Activated CD8-positive, alpha-beta memory T cell treated with anti-CD3 and anti-CD28 coated beads, Interleukin-2, amount 50 U/mL, for 48 hours (primary cell): ENCODE measurements at places on chromosomes 4 and X.

GRCh38 chr4:61200187-61200915 is at the start of gene ADGRL3:
Gene ADGRL3 (plus strand): TSS chr4:61200326.
- DNase-seq, result no peak

GRCh38 chr4:76457885-76458284 is 22.9 kb downstream of the SHROOM3 start:
- DNase-seq, result no peak

DNA sequence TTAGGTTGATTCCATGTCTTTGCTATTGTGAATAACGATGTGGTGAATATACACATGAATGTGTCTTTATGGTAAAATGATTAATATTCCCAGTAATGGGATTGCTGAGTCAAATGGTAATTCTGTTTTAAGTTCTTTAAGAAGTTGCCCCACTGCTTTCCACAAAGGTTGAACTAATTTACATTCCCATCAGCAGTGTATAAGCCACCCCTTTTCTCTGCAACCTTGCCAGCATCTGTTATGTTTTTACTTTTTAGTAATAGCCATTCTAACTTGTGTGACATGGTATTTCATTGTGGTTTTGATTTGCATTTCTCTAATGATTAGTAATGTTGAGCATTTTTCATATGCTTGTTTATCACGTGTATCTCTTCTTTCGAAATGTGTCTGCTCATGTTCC is 503.3 kb downstream of the PCDH18 start:
- no peak for DNase-seq

GRCh38 chr4:113708250-113708649 is 53.3 kb downstream of the CAMK2D start:
- no peak for DNase-seq

- DNase-seq, result no peak
These were observed 1.1 kb upstream of the NSG1 start for GRCh38 chr4:4385729-4386295.

DNA sequence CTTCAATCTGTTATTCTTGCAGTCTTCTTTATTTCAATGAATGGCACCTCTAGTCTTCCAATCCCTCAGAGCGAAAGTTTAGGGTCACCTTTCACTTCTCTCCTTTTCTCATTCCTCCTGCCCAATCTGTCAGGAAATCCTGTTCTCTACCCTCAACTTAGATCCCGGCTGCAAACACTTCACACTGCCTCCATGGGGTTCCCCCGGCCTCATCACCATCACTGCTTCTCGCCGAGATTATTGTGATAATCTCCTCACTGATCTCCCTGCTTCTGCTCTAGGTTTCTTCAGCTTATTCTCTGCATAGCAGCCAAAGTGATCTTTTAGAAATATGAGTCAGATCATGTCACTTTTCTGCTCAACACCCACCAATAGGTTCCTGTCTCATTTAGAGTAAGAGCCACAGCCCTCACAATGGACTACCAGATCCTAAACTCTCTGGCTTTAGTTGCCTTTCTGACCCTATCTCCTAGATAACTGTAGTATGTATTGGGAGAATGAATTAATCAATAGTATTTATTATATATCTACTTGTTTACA is 43.6 kb upstream of the TBC1D9 start:
- DNase-seq, result no peak

- no peak for DNase-seq
These were observed 298.7 kb upstream of the ATOH1 start for GRCh38 chr4:93529692-93530372.

DNA sequence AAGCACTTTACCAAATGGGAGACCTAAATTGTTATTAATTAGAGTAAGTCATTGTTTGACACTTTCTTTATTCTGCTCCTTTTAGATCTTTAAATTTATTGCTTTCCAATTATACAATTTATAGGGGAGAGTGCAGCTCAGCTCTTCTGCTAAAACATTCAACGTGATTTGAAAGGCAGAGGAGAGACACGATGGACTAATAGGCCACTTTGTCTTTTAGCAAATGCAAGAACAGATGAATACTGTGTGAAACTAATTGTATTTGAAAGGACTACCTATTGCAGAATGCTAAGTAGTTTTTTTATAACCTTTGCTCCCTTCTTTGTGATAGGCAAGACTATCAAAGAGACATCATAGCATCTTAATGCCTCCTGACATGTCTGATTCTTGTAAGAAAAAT is 320.4 kb upstream of the KLF3 start:
- DNase-seq, result no peak

DNA sequence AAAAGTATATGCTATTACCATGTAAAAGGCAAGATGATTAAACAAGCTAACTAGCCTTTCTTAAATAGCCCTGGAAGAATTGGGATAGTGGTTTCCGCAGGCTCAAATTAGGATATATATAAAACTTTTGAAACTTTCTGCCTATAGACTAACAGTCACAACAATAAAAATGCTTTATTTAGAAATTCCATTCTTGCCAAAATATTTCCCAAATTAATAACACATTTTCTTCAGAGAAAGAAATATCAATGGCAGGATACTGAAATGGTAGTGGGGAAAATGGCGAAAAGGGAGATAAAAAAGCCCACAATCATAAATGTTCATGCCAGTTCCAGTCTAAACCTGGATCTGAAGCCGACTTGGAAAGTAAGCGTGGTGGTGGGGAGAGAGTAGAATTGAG is 56.0 kb downstream of the MAD2L1 start:
- no peak for DNase-seq

DNA sequence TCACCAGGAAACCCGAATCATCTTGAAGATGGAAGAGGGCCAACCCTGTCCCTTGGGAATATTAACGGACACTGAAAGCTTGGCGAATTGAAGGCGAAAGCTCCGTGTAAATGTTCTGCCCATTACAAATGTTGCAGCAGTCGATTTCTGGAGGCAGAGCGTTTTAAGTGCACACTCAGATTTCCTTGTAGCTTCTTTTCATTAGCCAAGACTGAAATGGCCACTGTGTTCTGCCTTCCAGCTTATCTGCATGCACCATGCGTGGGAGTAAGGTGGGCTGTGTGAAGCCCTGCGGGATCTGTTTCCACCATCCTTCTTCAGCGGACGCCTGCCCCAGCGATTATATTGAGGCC is 1.3 kb downstream of the SMIM20 start:
- DNase-seq, result no peak

GRCh38 chrX:28273736-28274135 is 292.5 kb upstream of the DCAF8L1 start:
- DNase-seq, result no peak

- DNase-seq, result no peak
These were observed 18.3 kb upstream of the MSL3 start for GRCh38 chrX:11739776-11740175.

DNA sequence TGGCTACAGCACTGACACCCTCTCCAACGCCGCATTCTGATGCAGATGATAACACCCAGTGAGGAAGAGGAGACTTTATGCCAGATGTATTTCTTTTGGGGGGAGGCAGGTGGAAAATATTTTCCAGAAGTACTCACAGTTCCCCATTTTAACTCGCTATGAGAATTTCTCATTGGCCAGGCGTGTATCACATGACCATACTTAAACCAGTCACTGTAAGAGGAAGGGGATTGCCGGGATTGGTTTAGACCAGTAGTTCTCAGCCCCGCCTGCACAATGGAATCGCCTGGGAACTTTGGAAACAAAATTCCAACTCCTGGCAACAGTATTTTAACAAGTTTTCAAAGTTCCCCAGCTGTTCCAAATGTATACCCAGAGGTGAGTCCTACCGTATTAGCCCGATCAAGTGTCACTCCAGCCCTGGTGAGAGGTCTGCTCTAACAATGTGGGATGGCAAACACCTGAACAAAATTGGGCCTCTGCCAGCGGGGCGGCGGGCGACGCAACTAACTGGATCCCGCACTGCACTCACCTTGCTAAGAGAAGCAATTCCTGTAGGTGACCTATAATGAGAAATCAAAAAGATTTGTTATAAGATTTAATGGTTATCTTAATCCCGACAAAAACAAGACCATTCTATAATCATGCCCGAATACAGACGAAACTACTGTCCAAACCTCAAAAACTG is 2.9 kb upstream of the MSL3 start:
- no peak for DNase-seq

- DNase-seq, result no peak
These were observed 89.7 kb downstream of the EPHA5 start for GRCh38 chr4:65580551-65580950.

- DNase-seq, result no peak
These were observed 455.6 kb downstream of the TMA16 start for GRCh38 chr4:163949976-163950601.

DNA sequence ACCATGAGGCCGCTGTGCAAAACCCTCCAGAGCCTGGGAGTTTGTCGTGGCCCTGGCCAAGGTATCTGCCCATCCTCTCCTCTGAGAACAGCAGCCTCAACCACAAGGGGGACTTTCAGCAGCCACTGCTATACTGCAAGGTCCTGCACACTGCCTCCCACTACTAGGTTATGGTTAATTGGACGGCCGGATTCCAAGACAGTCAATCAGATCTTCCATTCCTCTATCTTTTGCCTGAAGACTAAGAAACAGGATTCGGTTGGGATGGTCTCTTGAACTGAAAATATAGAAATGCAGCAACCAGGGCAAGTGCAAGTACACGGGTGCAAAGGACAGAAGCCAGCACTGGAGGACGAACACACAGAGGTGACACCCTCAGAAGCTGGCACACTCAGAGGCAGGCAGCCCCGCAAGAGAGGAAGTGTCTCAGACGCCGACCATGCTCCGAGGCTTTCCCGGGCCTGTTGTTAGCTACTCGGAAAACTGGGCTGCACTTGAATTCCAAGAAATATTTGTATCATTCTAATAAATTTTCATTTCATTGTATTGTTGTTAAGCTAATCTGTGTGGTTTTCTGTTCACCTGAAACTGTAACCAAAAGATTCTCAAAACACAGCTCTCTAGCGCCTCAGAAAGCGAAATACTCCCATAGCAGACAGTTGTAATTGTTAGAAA is 63.3 kb downstream of the AFAP1 start:
- DNase-seq, result peak; percentile 65

DNA sequence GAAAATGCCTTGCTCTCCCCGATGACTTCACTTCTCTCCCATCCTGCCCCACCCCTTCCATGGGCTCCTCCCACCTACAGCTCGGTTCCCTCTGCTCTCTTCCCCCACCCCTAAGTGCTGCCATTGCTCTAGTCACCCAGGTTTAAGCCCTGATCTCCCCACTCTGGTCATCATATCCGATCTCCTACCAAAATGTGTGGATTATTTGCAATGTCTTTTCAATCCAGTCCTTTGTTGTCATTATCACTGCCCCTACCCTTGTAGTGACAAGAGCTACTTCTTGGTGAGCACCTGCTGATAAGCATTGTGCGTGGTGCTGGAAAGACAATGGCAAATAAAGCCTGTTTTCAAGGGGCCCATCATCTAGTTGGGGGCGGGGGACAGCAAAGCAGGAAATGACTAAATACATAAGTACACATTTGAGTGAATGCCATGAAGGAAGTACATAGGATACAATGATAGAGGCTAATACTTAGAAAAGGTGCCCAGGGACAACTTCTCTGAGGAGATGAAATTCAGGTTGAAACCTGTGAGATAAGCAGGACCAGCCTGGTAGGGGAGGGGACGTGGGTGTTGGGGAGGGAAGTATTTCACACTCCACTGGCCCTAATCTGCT is 63.8 kb downstream of the DLG3 start:
- DNase-seq, result no peak

DNA sequence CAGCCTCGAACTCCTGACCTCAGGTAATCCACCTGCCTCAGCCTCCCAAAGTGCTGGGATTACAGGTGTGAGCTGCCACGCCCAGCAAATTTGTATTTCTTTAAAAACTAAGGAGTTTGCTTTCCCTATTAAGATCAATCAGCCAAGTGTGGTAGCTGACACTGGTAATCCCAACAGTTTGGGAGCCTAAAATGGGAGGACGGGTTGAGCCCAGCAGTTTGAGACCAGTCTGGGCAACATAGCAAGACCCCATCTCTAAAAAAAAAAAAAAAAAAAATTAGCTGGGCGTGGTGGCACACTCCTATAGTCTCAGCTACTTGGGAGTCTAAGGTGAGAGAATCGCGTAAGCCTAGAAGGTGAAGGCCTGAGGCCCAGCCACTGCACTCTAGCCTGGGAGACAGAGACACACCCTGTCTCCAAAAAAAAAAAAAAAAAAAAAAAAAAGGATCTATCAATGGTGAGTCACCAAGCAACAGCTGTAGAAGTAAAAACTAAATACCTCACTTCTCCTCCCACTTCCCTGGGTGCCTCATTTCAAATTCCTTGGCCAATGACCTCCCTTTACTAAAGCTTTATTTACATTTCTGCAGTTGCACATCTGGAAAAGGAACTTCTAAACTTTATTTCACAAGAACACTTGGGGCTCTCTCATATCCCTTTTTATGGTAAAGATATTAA is 54.5 kb downstream of the LDB2 start:
- no peak for DNase-seq

- DNase-seq, result no peak
These were observed 198.7 kb downstream of the TMA16 start for GRCh38 chr4:163693211-163693610.

DNA sequence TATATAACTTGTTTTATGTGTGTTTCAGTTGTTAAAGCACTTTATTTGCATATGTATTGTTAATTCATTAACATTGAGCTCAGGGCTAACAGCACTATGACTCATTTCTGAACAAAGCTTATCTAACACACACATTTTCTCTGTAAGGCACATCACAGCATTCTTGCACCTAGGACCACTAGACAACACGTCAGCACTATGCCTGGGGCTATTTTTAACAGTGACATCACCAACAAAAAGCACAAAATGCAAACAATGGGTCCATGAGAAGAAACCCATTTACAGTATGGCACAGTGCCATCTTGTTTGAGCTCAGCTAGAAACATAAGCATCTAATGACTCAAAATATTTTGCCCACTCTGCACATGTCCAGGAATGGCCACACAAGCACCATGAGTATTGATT is 124.4 kb downstream of the RELL1 start:
- no peak for DNase-seq

GRCh38 chr4:10140866-10141759 is 24.5 kb upstream of the WDR1 start:
- no peak for DNase-seq

DNA sequence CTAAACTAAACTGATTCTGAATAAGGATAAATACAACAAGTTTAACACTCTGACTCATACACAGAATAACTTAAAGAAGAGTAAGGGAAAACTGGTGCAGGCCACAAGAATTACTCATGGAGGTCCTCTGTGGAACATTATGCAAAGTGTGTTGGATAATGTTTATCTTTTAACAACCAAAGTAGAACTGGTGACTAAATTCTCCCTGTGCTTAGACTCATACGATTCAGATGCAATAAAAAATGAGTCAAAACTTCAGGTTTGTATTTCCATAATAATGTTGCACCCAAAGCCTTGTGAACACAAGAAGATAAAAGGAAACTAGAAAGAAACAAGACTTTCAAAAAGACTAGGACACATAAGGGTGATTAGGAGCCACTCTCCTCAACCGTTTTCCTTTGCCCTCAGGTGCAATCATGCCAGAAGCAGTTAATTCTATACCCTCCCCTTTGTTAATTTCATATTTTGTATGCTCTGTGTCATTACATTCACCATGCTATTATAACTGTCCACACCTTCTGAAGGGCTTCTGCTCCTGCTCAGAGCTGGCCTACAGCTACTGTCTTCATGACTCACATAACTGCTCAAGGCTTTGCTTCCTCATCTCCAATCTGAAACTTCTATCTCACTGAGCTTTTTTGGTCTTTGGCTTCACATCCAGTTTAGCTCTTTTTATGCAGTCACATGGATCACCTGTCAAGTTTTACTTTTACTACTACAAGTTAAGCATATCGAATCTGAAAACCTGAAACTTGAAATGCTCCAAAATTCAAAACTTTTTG is 60.2 kb downstream of the KCNIP4 start:
- DNase-seq, result no peak

GRCh38 chrX:137823257-137823656 is 257.3 kb downstream of the ZIC3 start:
- DNase-seq, result no peak

- peak; percentile 86 for DNase-seq
These were observed 16.8 kb downstream of the PTTG2 start for GRCh38 chr4:37976991-37977470.
